ENCODE measurements at places on chromosomes 7 and 10.

- no peak for DNase-seq
These were observed 194.3 kb downstream of the SORCS3 start for GRCh38 chr10:104835422-104835821.

GRCh38 chr7:74194686-74195085, 15.1 kb upstream of the LAT2 start:
- DNase-seq, result no peak

- no peak for DNase-seq
These were observed 95.5 kb downstream of the NKX6-2 start for GRCh38 chr10:132690401-132690800.

- no peak for DNase-seq
These were observed 73.7 kb downstream of the ABLIM1 start for GRCh38 chr10:114584419-114584818.

GRCh38 chr7:20132585-20132984, 84.6 kb downstream of the MACC1 start:
- DNase-seq, result no peak
